AG04450 (cell line): ENCODE measurements at places on chromosomes 2 and 18. TPM values are rescaled to one million over a fixed set of nuclear protein-coding genes. Genes with fewer than 3 reads are reported as not detected.

- DNase-seq: no peak
Observed at GRCh38 chr2:142100970-142101369, 29.8 kb downstream of the LRP1B start.

DNA sequence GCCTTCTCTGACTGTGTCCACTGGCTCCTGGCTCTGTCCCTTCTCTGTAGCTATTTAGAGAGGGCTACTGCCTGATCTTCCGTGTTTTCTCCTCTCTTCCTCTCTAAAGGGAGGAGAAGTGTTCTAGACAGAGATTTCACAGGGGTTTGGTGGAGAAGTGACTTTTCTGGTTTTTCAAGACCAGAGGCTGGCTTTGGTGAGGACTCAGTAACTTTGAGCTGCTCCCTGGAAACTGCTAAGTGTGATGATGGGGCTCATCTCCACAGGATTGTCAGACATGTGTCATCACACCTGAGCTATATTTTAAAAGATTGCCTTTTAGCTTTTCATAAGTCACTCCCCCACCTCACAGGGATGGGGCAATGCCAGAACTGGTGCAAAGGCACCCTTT, 6.2 kb downstream of the MAL start:
- no peak for DNase-seq

DNA sequence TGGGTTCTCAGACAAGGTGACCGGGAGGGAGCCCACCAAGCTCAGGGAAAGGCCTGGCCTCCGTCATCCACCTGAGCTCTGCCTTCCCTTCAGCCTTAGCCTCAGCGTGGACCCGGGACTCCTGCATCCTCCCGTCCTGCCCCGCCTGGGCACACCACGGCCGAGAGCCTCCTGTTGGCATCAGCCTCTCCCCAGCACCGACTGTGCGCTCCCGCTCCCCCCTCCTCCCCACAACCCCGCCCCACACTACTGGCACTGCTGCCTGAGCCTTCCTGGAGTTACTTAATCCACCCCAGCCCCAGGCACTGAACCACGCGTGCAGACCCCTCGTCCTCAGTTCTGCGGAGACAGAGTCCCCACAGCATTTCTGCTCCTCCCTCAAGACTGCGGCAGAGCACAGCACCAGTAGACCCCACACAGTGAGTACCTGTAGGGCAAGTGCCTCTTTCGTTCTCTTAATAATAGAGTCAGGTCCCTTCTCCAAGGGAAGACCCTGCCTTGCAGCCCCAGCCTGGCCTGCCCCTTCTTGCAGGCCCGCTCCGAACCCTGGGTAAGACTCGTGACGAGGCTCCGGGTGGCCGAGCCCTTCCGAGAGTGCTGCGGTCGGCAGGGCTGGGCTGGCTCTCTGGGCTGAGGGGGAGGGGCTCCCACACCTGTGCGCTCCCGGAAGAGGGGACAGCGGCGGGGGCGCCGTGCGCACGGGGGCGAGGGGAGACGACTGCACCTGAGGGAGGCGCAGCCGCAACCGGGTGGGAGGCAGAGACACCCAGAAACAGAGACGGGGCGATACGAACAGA, at the start of gene AMER3:
AMER3 (plus strand) TSS at position 285 of the 797 bp plus-strand sequence. CDS start 6,533 bp downstream, outside the sequence.
- no peak for DNase-seq

- no peak for DNase-seq
Observed at GRCh38 chr2:47485751-47486300, 82.9 kb downstream of the MSH2 start.

DNA sequence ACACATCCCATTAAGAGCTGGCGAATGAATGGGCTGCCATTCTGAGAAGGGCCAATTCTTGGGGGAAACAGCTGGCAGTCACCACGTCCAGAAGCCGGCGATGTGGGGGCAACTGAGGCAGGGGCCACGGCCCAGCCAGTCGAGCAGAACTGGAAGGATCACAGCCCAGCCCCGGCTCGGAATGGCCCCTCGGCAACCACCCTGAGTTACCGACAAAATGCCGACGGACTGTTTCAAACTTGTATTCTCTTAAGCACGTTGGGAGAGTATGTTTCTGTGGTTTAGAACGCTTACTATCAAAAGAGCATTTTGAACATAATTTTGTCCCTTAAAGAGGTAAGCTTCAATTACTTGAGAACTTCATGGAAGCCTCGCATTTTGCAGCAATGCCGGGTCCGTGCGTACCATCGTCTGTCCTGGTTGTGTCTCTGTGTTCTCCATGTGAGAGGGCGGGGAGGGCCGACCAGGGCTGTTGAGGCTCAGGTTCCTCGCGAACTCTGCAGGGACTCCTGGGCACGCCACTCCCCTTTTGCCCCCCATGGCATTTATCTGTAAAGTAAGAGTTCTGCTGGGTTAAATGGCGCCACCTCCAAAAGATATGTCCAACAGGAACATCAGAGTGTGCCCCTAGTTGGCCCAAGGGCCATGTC, 155.9 kb downstream of the TWIST2 start:
- no peak for DNase-seq

Gene TMEM237
- 45.0 and 51.5 TPM in 2 replicates for polyA plus RNA-seq

Gene ERCC3
- 51.7 and 53.5 TPM in 2 replicates for polyA plus RNA-seq
